ENCODE measurements at places on chromosomes 11 and 22.
A peak's percentile ranks its signal among the peaks of the same experiment; 100 is the strongest.

GRCh38 chr11:79185351-79185750 lies 255.5 kb downstream of the TENM4 start:
- H3K4me3 ChIP-seq: no peak overlapping the region
- H3K27me3 ChIP-seq: no peaks in the 10 kb centered on the region
- no peaks in the 10 kb centered on the region for H3K36me3 ChIP-seq
- H3K4me1 ChIP-seq: no peaks in the 10 kb centered on the region
- no peak overlapping the region for H3K27ac ChIP-seq

DNA sequence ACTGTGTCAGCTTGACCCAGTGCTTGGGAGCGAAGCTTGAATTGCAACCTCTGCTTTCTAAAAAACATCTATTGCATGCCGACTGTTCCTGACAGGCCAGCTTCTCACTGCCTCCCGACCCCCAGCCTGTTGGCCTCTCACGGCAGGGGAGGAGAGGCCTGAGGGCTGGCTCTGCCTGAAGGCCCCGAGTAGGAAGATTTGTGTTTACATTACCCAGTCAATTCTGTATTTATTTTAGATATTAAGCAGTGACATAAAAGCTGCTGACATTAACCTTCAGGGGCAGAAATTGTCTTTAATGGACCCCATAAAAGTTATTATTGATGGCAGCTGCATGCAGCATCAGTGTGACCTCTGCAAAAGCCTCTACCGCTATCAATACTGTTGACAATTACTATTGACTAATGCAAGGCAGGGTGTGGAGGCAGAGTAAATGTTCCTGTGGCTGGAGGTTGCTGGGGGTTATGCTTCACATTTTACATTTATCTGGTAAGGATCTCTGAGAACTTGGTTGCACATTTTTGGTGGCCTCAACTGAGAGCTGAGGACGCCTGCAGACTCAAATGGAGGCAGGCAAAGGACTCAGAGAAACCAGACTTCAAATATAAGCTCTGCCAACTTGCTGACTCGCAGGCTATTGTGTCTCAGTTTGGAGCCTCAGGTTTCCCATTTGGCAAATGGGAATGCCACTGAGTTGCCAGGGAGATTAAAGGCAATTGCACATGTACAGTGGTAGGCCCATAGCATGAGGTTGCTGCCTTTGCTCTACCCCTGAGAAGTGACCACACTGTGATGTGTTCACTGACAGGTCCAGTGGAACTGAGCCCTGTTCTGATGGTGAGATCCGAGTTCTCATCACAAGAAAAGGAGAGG lies 380.5 kb downstream of the TENM4 start:
- no peaks in the 10 kb centered on the region for H3K27me3 ChIP-seq
- H3K4me3 ChIP-seq: no peak overlapping the region
- DNase-seq: no peak
- H3K4me1 ChIP-seq: peaks cover 11% of the 10 kb centered on the region
- no peaks in the 10 kb centered on the region for H3K36me3 ChIP-seq

DNA sequence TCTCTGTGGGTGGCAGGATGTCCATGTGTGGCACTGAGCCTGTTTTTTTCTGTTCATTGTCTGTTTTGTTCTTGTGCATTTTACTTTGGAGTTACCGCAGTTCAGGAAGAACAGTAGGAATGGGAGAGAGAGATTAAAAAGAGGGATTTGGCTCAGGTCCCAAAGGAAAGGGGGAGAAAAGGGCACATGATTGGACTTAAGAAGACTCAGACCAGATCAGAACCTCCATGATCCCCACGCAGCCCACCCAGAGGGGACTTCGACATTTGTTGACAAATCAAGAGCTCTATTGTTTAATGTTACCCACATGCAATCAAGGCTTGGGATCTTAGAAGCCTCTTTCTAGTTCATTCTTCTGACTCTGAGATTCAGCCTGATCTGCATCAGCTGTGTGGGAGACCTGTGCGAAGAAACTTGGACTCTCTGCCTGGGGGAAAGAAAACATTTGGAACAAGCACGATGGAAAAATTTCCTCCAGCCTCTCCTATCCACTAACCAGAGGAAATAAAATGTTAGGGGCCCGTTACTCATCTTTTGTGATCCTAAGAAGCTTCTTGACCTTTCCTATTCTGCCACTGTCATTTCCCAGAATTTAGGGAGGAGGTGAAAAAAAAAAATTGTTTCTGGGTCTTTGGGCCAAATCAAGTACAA lies 119.2 kb downstream of the SPON1 start:
- H3K4me1 ChIP-seq: peaks cover 3% of the 10 kb centered on the region
- no peaks in the 10 kb centered on the region for H3K27me3 ChIP-seq
- H3K27ac ChIP-seq: no peak overlapping the region

DNA sequence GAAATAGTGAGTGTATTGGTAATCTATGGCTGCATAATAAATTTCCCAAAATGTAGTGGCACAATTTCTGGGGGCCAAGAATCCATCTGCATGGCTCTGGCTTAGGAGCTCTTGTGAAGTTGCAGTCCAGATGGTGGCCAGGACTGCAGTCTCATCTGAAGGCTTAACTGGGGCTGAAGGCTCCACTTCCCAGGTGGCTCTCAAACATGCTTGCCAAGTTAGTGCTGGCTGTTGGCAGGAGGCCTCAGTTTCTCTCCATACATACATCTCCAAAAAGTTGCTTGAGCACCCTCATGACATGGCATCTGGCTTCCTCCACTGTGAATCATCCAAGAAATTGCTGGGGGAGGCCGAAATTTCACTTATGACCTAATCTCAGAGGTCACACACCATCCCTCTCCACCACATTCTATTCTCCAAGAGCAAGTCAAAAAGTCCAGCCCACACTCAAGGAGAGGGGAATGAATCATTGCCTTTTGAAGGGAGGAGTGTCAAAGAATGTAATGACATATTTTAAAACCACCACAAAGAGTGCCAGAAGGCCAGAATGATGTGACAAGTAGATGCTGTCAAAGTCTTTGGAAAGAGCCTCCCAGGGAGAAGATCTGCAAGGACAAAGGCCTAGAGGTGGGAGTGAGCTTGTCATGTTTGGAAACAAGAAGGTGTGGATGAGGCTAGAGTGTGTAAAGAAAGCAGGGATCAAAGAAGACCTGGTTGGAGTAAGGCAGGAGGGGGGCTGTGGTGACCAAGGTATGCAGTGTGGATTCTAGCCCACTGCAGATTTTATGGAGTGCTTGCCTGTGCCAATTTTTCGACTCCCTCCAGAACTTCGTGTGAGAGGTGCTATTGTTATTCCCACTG lies 566.2 kb downstream of the MIAT start:
- no peaks in the 10 kb centered on the region for H3K4me1 ChIP-seq
- no peaks in the 10 kb centered on the region for H3K27me3 ChIP-seq
- H3K4me3 ChIP-seq: no peak overlapping the region
- H3K27ac ChIP-seq: no peak overlapping the region

- H3K27ac ChIP-seq: no peak overlapping the region
- DNase-seq: no peak
- no peaks in the 10 kb centered on the region for H3K27me3 ChIP-seq
- peaks cover 32% of the 10 kb centered on the region for H3K4me1 ChIP-seq
Observed at GRCh38 chr22:28905256-28905832, 22.0 kb downstream of the ZNRF3 start.

GRCh38 chr11:102791271-102792036 lies 6.5 kb downstream of the MMP1 start:
- no peaks in the 10 kb centered on the region for H3K4me1 ChIP-seq
- H3K36me3 ChIP-seq: no peaks in the 10 kb centered on the region
- DNase-seq: no peak
- no peak overlapping the region for H3K4me3 ChIP-seq

- H3K4me1 ChIP-seq: peaks cover 2% of the 10 kb centered on the region
- DNase-seq: no peak
- peak overlapping the region; percentile 91 for H3K4me3 ChIP-seq
Observed at GRCh38 chr22:49855251-49855911, 1.7 kb downstream of the ZBED4 start.

DNA sequence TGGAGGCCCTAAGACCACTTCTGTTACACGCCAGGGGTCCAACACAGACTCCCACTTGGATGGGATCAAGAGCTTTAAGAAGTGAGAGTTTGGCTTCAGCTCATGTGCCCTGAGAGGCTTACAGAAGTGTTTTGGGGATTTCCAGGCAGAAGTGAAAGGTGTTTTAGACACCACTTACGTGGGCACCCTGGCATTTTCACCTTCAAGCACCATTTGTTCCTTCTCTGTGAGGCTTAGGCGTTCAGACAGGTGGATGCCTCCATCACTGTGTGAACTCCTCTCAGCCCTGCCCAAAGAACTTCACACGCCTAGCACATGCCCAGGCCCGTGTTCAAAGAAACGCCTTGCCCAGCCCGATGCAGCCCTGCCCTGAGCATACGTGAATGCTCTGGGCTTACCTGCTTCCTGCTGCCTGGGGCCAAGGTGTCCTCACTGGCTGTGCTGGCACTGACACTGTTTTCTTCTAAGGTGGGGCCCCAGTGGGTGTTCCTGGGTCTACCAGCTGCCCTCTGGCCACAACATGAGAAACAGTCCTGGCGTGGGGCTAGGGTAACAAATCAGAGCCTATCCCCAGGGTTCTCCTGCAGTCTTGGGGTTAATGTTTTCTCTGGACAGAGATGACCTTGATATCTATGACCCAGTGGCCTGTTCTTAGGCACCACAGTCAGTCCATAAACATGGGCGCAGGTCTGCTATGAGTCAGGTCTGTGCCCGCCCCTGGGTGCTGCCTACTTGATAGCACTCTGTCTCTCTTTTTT lies 34.0 kb downstream of the AMPD3 start:
- H3K27ac ChIP-seq: no peak overlapping the region
- H3K36me3 ChIP-seq: no peaks in the 10 kb centered on the region
- H3K4me1 ChIP-seq: peaks cover 2% of the 10 kb centered on the region
- no peak overlapping the region for H3K4me3 ChIP-seq
